ENCODE measurements at places on chromosomes 13 and 19.

DNA sequence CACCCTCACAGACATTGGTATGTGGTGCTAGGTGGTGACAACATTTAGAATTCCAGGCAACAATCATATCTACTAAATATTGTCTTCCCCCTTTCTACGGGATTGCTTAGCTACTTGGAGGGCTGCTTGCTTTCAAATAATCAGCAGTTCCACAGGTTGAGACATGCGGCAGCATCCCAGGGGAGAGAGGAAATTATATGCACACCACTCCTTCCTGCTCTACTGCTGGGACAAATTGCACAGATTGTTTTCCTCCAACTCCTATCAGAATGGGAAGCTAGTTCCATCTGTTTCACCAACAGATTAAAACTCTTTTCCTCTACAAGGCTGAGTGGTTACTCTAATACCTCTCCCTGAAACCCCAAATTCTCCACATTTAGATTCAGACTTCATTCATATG, 275.4 kb downstream of the DNAJC15 start:
- no peak for DNase-seq

DNA sequence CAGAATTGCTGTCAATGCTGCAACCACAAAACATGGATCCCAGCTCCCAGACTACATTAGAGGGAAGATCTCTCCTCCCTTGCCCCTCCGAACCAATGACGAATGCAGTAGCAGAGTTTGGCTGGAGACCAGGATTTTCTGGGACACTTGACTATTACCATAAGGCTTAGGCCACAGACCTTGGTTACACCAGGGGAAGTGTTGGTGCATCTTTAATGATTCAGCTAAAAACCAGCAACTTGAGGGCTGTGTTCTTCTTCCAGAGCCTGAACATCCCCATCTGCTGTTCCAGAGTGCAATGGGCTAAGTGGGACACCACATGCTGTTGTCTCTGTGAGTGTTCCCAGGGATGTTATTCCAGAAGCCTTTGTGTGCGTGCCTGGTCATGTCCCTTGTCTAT, 528.2 kb downstream of the LMO7 start:
- DNase-seq = no peak

DNA sequence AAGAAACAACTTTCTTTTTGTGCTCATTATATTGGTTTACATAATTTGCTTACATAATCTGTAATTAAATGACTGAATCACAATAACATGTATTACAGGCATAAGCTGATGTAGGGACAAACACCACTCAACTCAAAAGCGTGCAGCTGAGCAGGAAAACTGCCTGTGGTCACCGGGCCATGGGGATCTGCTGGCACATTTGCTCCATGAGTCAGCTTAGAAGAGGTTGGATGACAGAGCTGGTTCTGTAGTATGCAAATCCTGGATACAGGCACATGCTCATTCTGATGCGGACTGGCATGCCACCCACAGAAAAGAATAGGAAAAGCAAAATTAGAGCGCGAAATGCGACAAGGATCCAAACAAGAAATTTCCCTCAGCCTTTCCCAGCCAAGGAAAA, 128.6 kb downstream of the USP12 start:
- DNase-seq = no peak

GRCh38 chr19:31338069-31338776, 11.0 kb downstream of the TSHZ3 start:
- DNase-seq = no peak

DNA sequence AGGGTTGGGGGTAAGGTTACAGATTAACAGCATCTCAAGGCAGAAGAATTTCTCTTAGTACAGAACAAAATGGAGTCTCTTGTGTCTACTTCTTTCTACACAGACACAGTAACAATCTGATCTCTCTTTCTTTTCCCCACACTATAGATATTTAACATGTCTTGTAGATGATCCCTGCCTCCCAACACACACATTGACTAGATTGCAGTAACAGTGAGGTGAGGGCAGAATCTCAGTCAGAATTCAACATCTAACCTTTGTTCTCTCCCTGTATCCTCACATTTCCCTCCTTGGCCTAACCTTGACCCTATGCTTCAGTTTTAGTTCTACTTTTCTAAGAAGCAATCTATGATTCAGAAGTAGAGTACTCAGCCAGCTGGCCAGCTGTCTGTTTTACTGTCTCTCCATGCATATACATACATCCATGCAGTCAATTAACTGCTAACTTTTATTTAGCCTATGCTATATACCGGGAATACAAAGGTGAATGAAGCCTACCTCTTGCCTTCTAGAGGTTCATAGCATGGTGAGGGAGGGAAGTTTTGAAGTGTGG, 18.1 kb downstream of the DNAJC15 start:
- no peak for DNase-seq

GRCh38 chr13:41670873-41671443, 213.6 kb downstream of the RGCC start:
- DNase-seq = no peak

- DNase-seq = no peak
Measured at GRCh38 chr13:62085337-62086229, 669.9 kb upstream of the PCDH20 start.

DNA sequence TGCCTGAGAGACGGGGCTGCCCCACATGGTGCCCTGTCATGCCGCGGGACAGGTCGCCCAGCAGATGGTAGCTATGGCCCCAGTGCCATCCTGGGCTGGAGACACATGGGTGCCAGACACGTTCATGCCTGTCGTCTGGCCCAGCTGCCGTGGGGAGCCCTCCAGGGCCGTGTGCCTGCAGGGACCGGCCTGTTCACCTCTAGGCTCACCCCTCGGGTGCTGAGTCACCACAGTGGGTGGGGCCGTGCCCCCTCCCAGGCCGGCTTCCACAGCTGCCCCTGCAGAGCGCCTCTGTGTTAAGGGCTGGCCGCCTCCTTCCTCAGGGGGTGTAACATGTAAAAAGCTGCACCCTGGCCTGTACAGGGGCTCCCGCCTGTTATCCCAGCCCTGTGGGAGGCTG, 36.1 kb downstream of the CSNK1G2 start:
- no peak for DNase-seq

GRCh38 chr13:111204438-111205177, 89.5 kb downstream of the ARHGEF7 start:
- DNase-seq = no peak

DNA sequence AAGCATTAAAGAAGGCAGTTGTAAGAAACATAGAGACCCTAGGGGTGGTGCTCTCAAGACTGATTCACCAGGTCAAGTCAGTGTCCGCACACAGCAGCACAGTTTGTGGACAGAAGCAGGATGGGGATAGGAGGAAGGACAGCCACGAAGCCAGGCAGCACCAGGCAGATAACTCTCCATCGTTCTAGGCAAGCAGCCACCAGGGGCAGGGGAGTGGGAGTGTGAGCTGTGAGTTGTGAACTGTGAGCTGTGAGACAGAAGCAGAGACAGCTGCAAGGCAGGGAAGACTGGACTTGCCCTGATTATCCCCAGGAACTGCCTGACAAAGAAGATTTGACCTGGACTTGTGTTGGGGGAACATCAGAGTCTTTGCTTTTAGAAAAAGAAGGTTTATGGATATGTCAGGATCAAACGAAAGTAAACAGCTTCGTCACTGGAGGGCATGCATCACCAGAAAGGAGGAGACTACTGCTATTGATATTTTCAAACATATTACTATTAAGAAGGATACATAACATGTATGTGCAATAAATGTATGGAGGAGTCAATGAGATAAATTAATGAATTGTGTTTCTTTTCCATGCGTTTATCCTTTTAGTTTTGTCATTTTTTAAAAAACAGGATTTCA, 286.1 kb downstream of the IRS2 start:
- no peak for DNase-seq

DNA sequence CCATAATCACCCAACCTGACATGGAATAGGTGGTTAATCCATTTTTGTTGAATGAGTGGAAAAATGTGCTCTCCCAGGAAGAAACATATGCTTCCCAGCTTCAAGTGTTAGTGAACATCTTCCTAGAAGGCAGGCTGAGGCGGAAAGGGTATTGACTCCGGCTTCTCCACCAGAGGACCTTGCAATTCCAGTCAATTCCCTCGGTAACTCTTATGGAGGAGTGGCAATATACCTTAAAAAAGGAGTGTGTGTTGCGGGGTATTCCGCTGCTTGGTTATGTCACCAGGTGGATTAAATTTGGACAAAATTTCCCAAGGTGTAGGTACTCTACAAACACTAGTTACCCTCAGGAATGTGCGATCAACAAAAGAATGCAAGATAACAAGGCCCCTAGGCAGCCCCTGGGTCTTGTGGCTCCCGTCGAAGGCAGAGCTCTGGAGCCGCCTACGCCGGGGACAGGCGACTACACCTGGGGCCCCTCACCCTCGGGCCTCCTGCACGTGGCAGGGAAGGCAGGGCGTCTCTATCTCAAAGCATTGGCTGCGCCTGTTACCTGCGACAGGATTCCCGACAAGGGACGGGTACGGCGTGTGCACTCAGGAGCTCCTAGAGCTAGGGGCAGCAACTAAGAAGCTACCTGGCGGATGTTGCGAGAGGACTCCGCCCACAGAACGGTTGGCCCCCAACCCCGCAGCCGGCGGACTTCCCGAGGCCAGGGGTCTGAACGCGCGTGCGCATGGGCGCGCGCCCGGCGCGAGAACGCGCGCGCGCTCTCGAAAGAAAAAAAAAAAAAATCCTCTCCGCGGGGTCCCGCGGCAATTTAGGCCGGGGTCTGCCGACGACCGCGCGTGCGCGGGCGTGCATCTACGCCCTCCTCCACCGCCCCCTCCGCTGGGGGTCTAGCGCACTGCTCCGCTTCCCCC, at the start of gene WDR87:
Gene WDR87 (minus strand): TSS at position 649 of the 923 bp plus-strand sequence. CDS start 8,355 bp downstream, outside the sequence.
- peak; percentile 47 for DNase-seq

DNA sequence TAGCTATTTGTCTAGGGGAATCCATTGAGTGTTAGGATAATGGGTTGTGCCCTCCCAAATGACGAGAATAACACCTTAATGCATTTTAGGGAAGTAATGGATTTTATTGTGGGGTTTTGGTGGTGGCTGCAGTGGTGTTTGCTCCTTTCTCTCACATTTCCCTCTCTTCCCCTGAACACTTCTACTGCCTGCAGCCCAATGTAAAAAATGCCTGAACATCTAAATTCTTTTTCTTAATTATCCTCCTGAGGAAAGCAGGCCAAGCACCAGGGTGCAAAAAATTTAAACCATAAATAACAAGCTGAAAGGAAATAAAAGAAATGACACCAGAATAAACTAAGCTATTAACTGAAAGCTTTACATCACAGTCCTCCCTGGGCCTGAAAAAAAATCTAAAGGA, 57.3 kb upstream of the PCDH8 start:
- DNase-seq = no peak

DNA sequence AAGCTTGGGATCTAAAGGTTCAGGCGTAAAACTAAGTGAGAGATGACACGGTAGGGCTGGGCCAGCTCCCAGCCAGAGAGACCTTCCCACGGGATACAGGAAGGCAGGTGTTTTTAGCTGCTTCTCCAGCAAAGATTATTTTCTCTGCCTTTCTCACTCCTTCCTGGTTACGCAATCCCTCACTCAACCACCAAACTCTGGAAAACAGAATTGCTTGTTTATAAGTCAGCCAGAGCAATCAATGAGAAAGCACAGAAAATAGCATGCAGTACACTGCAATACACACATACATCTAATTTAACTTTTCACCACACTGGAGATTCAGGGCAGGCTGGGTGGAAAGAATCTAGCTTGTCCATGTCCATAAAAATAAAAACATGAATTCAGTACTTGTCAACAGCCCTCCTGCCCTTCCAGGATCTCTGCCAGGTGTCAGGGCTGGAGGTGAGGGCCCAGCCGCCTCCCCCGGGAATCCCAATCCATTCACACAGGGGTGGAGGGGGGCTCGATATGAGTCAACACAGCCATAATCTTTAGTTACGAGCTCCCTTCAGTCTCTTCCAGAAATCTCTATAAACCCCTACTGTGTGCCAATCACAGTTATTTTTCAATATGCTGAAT, 12.2 kb downstream of the RHPN2 start:
- DNase-seq = no peak

GRCh38 chr19:1622541-1622940, 17.3 kb upstream of the UQCR11 start:
- no peak for DNase-seq

DNA sequence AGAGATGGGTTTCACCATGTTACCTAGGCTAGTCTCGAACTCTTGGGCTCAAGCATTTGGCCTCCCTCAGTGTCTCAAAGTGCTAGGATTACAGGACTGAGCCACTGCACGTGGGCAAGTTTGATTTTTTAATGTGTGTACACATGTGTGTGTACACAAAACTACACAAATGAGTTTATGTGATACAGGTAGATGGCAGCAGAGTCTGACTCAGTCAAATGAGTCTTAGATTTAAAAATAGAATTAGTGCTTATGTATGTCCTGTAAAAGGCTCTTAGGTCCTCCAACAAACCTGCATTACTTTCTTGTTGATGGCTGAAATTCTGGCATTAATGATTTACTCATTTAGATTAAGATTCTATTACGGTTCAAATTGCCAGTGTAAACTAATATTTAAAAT, 293.7 kb downstream of the PCDH17 start:
- no peak for DNase-seq

DNA sequence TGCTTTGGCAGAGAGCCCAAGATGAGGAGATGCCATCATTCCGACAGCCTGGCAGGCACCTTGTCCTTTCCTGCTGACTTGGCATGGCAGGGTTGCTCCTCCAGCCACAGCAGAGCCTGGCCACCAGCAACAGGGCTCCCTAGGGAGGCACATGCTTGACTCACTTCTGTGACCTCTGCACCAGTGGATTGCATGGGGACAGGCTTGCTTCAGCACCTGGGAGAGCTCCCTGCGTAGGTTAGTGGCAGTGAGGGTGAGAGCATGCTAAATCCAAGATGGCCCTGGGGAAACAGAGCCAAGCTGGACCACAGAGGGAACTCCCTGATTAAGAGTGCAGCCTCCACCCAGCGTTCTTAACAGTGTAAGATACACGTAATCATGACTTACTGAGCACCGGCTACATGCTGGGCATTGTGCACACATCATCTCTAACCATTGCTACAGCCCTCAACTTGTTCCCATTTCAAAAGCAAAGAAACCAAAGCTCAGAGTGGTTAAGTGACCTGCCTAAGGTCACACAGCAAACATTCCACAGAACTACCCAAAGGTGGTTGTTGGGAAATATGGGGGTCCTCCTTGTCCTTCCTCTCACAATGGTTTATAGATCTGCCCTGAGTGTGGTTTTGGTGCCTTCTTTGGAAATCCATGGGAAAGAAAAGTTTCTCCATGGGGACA, 116.6 kb upstream of the UQCRFS1 start:
- no peak for DNase-seq

DNA sequence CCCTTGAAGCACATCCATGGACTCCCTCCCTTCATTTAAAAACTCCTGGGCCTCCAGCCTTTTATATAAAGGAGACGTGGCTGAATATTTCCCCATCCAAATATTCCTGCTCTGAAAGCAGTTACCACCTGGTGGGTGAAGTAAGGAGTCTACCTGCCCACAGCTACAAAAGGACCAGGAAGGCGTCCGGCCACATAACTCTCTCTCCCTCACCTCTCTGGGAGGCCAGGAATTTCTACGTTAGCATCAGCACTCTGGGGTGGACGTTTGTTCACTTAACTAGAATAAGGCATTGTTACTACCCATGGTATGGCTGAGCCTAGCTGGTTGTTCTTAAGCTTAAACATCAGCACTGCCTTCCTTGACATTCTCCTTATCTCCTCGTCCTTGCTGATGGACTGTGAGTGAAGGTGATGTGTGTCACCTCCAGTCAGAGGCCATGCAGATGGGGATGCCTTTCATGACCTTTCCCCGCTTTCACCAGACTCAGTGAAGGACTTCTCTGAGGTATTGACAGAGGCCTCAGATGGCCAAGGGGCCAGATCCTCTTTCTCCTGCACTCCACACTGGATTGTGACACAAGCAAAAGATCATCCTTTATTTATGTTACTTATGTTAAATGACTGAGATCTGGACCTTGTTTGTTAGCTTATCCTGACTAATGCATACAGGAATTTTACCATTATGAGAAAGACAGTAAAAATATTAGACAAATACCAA, 22.2 kb upstream of the KPNA3 start:
- DNase-seq = no peak
